ENCODE measurements at places on chromosomes 6 and 20.

DNA sequence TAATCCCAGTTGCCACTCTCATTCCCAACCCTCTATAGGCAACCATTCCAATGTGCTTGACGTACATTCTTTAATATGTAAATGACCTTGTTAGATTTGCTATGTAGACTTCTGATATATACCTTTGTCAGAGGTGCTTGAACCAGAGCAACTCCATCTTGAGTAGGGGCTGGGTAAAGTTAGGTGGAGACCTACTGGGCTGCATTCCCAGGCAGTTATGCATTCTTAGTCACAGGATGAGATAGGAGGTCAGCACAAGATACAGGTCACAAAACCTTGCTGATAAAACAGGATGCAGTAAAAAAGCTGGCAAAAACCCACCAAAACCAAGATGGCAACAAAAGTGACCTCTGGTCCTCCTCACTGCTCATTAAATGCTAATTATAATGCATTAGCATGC, 8.3 kb upstream of the HM13 start:
- DNase-seq: no peak

GRCh38 chr20:56957737-56958553, 308.5 kb downstream of the BMP7 start:
- peak; percentile 90 for DNase-seq

GRCh38 chr6:144897441-144897921, 612.3 kb downstream of the UTRN start:
- no peak for DNase-seq

DNA sequence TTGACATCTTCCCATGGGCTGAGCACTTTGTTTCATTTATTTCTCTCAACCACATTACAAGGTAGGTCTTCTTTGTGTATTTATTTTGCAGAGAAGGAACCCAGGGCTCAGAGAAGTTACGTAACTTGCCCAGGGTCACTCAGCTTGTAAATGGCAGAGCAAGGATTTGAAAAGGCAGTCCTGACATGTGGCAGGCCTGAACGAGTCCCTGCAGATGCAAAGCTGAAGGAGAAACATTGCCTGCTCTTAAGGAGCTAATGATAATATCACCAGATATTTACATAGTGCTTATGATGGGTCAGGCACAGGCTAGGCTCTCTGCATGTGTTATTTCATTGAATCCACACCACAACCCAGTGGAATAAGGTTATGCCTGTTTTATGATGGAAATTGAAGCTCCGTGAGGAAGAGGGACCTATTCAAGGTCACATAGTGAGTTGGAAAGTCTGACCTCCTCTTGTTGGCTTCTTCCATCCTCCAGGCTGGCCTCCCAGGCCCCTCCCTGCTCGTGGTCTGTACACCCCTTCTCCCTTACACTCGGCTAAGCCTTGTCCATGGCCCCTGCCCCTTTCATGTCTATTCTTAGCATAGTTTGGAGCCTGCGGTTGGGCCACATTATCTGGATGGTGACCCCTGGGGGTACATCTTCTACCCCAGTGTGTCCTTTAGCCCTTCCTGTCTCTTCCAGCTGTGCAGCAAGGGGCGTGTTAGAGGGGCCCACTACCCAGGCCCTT, 12.5 kb downstream of the MYH7B start:
- DNase-seq: no peak

GRCh38 chr20:19071446-19071725, 141.1 kb upstream of the SLC24A3 start:
- DNase-seq: no peak

DNA sequence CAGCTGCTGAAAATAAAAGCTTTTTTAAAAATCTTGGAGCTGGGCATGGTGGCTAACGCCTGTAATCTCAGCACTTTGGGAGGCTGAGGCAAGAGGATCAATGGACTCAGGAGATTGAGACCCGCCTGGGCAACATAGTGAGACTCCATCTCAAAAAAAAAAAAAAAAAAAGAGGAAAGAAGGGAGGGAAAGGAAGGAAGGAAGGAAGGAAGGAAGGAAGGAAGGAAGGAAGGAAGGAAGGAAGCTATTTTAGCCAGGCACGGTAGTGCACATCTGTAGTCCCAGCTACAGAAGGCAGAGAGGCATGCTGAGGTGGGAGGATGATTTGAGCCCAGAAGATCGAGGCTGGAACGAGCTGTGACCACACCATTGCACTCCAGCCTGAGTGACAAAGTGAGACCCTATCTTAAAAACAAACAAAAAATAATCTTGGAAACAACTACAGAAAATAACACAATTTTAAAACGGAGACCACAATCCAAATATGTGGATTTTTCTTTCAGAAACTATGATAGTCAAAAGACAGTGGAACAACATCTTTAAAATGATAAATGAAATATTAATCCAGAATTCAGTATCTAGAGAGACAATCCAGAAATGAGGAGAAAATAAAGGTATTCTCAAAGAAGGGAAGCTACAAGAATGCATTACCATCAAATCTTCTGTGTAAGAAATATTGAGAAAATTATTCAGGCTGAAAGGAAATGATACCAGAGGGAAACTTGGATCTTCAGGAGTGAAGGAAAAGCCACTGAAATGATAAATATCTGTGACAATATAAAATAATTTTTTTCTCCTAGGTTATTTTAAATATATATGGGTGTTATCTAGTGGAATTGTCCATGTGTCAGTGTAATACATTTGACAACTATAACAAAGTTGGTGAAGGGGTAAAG, 182.0 kb downstream of the GPX5 start:
- DNase-seq: no peak

DNA sequence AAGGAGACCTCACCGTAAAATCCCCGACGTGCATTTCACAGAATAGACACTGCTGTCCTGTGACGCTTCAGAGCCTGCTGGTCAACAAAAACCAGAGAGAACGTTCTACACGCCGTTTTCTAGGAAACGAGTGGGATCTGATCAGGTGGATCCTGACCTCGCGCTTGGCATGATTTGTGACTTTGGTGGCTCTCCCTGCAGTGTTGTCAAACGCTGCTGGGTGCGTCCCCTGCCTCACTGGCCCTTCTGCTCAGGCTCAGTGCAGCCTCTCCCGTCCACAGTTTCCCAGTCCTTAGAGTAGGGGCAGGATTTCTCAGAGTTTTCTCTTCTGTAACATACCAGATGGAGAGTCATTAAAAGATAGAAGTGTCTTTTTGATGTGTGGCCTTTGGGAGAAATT, 27.6 kb upstream of the IRF4 start:
- DNase-seq: no peak

- DNase-seq: no peak
Observed at GRCh38 chr6:122454673-122455072, 16.9 kb downstream of the SERINC1 start.
